Glutamatergic neuron (in vitro differentiated cells): ENCODE measurements at places on chromosomes 3 and 15. TPM values are rescaled to one million over a fixed set of nuclear protein-coding genes. Genes with fewer than 3 reads are reported as not detected.

GRCh38 chr15:55970286-55970685 lies 23.1 kb downstream of the NEDD4 start:
- no peak overlapping the region for H3K27ac ChIP-seq
- H3K4me1 ChIP-seq = no peaks in the 10 kb centered on the region
- H3K27me3 ChIP-seq = no peaks in the 10 kb centered on the region
- H3K4me3 ChIP-seq = no peak overlapping the region
- H3K36me3 ChIP-seq = no peaks in the 10 kb centered on the region

GRCh38 chr3:107705046-107705445 lies 182.3 kb downstream of the BBX start:
- no peak overlapping the region for H3K4me3 ChIP-seq
- no peak for DNase-seq
- H3K27me3 ChIP-seq = peaks cover 3% of the 10 kb centered on the region
- peak overlapping the region; percentile 23 for H3K27ac ChIP-seq
- peaks cover 11% of the 10 kb centered on the region for H3K4me1 ChIP-seq
- no peaks in the 10 kb centered on the region for H3K36me3 ChIP-seq

DNA sequence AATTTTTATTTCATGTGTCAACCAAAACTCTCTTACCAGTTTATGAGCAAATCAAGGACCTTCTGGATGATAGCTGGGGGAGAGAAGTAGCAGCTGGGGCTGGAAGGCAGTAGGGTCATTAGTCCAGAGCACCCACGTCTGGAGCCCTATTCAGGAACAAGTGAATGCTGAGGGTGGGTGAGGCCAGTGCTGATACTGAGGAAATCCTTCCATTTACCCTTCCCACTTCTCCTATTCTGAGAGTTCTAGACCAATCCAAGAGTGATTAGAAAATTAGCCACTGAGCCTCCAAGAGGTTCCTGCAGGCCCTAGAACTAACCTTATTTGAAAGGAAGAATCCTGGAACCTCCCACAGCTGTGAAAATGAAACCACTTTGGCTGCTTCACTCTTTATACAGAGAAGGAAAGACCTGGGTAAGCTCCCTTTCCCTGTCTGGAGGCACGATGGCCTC lies 46.2 kb upstream of the VILL start:
- peaks cover 7% of the 10 kb centered on the region for H3K4me1 ChIP-seq
- no peak for DNase-seq
- H3K36me3 ChIP-seq = no peaks in the 10 kb centered on the region
- H3K4me3 ChIP-seq = no peak overlapping the region

GRCh38 chr15:90351479-90352106 lies 491 bp upstream of the ZNF774 start:
- H3K27ac ChIP-seq = no peak overlapping the region
- H3K27me3 ChIP-seq = no peaks in the 10 kb centered on the region
- no peak for DNase-seq

GRCh38 chr15:76696840-76697239 lies 208.3 kb downstream of the SCAPER start:
- no peaks in the 10 kb centered on the region for H3K4me1 ChIP-seq
- no peak for DNase-seq
- no peaks in the 10 kb centered on the region for H3K27me3 ChIP-seq
- H3K36me3 ChIP-seq = peaks cover 5% of the 10 kb centered on the region
- H3K27ac ChIP-seq = no peak overlapping the region

- H3K4me3 ChIP-seq = no peak overlapping the region
- H3K4me1 ChIP-seq = no peaks in the 10 kb centered on the region
- no peaks in the 10 kb centered on the region for H3K36me3 ChIP-seq
- H3K27me3 ChIP-seq = no peaks in the 10 kb centered on the region
- no peak for DNase-seq
Measured at GRCh38 chr15:71723344-71723743, 87.0 kb upstream of the NR2E3 start.

The IQCH gene
- 4.5 TPM for total RNA-seq

The LXN gene
- total RNA-seq = 1.2 TPM

The HAPLN3 gene
- total RNA-seq = 0.27 TPM

The DLL4 gene
- total RNA-seq = 12.5 TPM

The C3orf22 gene
- not detected for total RNA-seq
